ENCODE measurements at places on chromosomes 2 and 18.

- no peak for DNase-seq
- H3K27me3 ChIP-seq, result no peaks in the 10 kb centered on the region
- H3K4me1 ChIP-seq, result no peaks in the 10 kb centered on the region
- no peaks in the 10 kb centered on the region for H3K36me3 ChIP-seq
These were observed 8.9 kb downstream of the EMILIN2 start for GRCh38 chr18:2855560-2856350.

GRCh38 chr2:199914372-199914958 is 3.4 kb downstream of the C2orf69 start:
- no peaks in the 10 kb centered on the region for H3K27me3 ChIP-seq
- H3K4me3 ChIP-seq, result no peak overlapping the region
- no peaks in the 10 kb centered on the region for H3K36me3 ChIP-seq
- DNase-seq, result no peak

DNA sequence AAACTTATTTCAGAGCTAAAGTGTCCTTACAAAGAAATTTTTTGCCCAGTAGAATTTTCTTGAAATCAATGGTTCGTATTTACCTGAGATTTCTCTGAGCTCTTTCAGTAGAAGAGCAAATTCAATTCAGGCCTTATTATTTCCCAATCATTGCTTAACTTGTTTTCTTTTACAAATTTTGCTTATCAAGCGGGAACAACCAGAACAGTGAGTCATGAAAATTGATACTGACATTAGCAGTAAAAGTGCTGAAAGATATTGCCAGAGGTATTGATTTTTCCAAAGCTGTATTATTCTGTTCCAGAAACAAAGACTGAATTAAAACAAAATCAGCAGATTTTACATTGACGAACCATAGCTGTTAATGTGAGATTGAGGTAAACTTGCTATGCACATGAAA is 10.1 kb upstream of the RIOK3 start:
- no peaks in the 10 kb centered on the region for H3K36me3 ChIP-seq
- DNase-seq, result no peak
- no peaks in the 10 kb centered on the region for H3K27me3 ChIP-seq

DNA sequence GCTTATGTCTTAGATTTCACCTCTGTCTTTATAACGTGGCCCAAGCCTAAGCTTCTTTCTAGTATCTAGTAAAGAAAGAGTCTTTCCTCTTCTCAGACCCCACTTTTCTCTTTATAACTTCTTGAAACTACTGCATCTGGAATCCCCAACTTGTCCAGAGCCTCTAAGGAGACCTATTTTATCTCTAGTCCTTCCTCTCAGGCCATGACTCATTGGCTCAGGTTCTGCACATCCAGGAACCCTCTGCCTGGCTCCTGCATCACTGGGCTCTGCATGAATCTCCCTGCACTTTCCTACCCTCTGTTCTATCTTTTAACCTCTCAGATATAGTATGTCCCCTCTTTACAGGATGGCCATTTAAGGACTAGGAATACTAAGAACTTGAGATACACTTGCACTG is 124.7 kb downstream of the DNAH6 start:
- H3K4me3 ChIP-seq, result no peak overlapping the region
- H3K36me3 ChIP-seq, result no peaks in the 10 kb centered on the region
- H3K4me1 ChIP-seq, result no peaks in the 10 kb centered on the region
- no peak overlapping the region for H3K27ac ChIP-seq
- DNase-seq, result no peak

- no peak for DNase-seq
- no peak overlapping the region for H3K4me3 ChIP-seq
- no peaks in the 10 kb centered on the region for H3K4me1 ChIP-seq
- H3K27me3 ChIP-seq, result no peaks in the 10 kb centered on the region
- H3K27ac ChIP-seq, result no peak overlapping the region
These were observed 55.5 kb upstream of the ADAM23 start for GRCh38 chr2:206387808-206388207.

DNA sequence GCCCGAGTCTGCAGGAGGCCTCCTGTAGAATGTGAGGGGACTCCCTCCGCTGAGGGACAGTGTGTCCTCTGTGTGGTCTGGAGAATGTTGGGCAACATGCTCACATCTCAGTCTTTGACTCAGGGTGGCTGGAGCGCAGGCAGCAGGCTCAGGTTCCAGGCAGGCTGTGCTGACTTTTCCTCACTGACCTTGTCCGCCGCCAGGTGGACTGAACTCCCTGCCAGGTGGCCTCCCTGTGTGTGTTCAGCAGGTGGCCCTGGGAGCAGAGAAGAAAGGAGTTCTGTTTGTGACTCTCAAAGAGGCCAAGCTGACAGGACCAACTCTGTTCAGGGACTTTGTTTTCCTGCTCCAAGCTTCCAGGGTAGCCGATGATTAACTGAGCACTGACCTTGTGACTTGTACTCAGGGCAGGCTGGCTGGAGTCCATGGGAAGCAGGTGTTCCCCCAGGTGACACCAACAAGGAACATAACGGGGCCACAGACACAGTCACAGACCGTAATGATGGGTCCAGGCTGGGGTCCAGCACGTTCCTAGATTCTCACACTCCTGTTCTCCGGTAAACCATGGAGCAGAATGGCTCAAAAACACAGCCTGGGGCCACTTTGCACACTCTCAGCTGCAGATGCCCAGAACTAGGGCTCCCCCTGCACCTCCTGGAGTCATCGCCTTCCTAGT is 439.8 kb downstream of the RNF144A start:
- H3K27ac ChIP-seq, result peak overlapping the region; percentile 88
- H3K27me3 ChIP-seq, result no peaks in the 10 kb centered on the region
- H3K4me3 ChIP-seq, result no peak overlapping the region
- H3K4me1 ChIP-seq, result peaks cover 26% of the 10 kb centered on the region

DNA sequence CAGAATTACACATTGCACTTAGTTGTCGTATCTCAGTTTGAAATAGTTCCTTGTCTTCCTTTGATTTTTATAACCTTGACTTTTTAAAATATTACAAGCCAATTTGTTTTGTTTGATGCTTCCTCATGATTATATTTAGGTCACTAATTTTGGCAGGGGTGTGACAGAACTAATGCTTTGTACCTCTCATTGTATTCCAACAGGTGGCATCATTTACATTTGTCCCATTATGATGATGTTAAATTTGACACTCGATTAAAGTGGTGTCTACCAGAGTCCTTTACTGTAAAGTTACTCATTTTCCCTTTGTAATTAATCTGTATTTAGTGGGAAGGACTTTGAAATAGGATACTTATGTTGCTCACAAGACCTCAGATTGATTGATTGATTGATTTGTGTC is 21.5 kb upstream of the MFSD2B start:
- H3K4me1 ChIP-seq, result no peaks in the 10 kb centered on the region
- H3K36me3 ChIP-seq, result peaks cover 16% of the 10 kb centered on the region
- H3K27ac ChIP-seq, result no peak overlapping the region
- H3K4me3 ChIP-seq, result no peak overlapping the region

GRCh38 chr2:55408918-55409868 is 10.5 kb downstream of the CCDC88A start:
- H3K27me3 ChIP-seq, result no peaks in the 10 kb centered on the region
- no peaks in the 10 kb centered on the region for H3K36me3 ChIP-seq
- DNase-seq, result no peak
- no peaks in the 10 kb centered on the region for H3K4me1 ChIP-seq
- H3K27ac ChIP-seq, result no peak overlapping the region

DNA sequence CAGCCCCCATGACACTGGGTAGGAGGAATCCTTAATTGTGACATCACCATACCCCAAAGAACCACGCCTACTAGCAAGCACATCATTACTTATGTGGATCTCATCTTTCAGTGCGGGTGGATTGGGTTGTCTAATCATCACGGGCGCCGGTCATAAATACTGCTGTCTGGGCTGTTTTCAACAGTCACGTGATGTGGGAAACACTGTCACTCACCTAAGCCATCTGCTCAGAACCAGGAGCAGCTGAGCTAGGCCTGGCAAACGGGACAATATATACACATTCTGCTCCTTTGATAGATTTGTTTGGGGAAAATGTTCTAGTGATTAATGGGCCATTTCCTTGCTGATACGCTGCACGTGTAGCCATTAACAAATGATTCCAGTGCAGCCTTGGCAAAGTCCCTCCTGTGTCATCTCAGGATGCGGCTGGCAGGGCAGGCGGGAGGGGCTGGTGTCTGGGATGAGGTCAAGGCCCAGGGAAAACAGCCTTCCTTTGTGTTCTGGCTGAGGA is 145.9 kb upstream of the COPS8 start:
- no peak overlapping the region for H3K27ac ChIP-seq
- H3K36me3 ChIP-seq, result no peaks in the 10 kb centered on the region
- no peak for DNase-seq
- no peak overlapping the region for H3K4me3 ChIP-seq

GRCh38 chr2:226849349-226849748 is 13.5 kb downstream of the RHBDD1 start:
- no peaks in the 10 kb centered on the region for H3K27me3 ChIP-seq
- H3K27ac ChIP-seq, result no peak overlapping the region
- no peak overlapping the region for H3K4me3 ChIP-seq
- no peak for DNase-seq

DNA sequence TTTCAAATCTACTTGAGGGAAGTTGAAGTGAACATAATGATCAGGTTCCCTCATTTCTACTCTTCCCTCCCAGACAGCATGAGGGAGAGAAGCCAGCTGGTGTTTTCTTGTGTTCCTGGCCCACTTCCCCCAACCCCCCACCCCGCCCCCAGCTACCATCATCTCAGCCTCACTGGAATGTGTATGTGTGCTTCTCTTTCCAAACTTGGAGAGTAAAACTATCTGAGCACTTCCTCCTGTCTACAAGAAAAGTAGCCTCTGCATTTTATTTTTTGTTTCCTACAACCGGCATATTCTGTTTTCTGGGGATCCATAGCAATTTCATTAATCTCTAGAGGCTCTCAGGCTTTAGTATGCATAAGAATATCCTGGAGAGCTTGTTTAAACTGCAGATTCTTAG is 53.6 kb upstream of the GRHL1 start:
- H3K27me3 ChIP-seq, result no peaks in the 10 kb centered on the region
- H3K4me1 ChIP-seq, result peaks cover 5% of the 10 kb centered on the region
- DNase-seq, result no peak
- no peak overlapping the region for H3K27ac ChIP-seq
- H3K36me3 ChIP-seq, result no peaks in the 10 kb centered on the region

DNA sequence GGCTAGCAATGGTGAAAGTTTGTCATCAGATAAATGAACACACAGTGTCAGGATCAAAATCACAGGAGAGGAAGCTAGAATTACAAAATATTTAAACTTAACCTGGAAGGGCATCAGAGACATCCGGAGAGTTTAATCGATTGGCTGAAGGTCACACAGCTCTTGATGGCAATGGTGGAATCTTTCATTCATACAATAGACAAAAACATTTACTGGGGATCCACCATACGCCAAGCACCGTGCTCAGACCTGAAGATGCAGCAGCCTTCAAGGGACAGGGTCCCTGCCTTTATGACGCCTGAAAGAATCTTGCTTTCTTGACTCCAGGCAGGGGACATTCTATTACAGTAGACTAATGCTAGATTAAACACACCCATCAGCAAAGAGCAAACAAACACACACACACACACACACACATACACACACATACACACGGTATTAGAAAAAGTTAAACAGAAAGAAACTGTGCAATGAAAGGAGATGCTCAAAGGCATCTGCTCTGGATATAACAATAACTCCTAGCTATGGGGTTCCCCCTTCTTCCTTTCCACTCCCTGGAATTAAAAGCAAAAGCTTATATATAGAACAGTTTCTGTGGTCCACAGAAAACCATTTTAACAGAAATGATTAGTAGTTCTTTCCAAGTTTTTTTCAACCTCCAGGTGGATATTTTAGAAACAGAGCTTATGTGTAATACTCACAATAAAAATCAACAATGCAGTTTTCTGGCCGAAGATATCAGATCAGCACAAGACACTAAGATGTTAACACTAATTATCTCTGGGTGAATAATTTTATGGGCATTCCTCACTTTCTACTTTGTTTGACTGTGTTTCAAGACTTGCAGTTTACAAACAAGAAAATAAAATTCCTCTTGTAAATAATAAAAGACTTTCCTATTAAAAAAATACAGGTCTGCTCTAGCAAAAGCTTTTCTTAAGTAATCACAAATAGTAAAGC is 151.7 kb downstream of the ANKRD44 start:
- H3K4me3 ChIP-seq, result no peak overlapping the region
- DNase-seq, result no peak
- no peaks in the 10 kb centered on the region for H3K4me1 ChIP-seq

DNA sequence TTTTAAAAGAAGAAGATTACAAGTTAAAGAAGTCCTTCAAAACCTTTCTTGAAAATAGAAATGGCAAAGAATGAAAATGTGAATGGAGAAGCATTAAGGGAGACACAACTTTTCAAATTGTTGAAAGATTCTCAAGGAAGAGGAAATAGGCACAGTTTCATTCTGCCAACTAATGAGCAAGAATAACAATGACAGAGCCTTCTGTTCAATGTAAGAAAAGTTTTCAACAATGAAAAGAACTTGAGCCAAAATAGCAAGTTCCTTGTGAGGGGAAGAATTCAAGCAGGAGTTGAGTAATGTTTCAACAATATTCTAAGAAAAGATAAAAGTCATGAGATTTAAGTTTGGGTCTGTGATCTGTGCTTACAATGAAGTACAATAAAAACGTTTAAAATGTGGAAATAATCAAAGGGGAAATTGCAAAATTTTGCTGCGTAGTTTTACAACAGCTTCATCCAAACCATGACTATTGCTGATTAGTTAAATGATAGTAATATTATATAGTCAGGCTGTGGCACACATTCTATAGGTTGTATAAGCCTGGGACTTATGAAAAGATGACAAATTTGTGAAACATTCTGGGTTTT is 122.6 kb downstream of the METTL4 start:
- no peak for DNase-seq
- H3K36me3 ChIP-seq, result no peaks in the 10 kb centered on the region
- no peaks in the 10 kb centered on the region for H3K4me1 ChIP-seq
- no peaks in the 10 kb centered on the region for H3K27me3 ChIP-seq
- H3K27ac ChIP-seq, result no peak overlapping the region
- no peak overlapping the region for H3K4me3 ChIP-seq

DNA sequence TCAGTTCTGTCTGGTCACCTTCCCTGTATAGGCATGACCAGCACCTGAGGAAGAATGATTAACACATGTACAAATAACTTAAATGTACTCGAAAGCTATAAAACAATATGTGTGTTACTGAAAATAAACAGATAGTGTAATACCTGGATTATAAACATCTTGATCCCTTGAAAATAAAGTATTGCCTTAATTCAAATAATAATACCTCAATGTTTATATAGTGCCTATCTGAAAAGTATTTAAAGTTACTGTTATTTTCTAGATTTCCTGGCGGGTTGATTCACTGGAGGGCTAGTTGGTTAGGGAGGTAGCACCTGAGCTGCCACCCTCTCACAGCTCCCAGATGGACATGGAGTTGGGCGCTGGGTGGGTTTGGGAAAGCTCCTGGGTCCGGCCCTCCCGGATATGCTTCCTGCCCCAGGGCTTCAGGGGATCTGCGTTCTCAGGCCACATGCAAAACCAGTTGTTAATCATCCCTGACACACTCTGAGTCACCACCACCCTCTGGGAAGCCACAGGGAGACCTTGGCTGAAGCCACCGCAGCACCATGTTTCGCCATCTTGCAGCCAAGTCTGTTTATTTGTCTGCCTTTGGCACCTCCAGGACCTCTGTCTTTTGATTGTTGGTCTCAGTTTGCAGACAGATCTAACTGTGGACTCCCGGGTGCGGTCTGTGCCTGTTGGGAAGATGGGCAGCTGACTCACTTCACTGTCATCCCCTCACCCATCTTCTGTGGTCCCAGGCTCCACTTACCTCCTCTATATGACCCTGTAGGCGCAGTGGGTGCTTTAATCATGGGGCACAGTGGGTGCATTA is 35.3 kb downstream of the RAB31 start:
- no peaks in the 10 kb centered on the region for H3K4me1 ChIP-seq
- H3K27me3 ChIP-seq, result no peaks in the 10 kb centered on the region
- H3K36me3 ChIP-seq, result no peaks in the 10 kb centered on the region
- DNase-seq, result no peak
- H3K27ac ChIP-seq, result no peak overlapping the region
- H3K4me3 ChIP-seq, result no peak overlapping the region

Data from pancreas (tissue), 10 donors.